ENCODE measurements at places on chromosomes 3 and 15. TPM values are rescaled to one million over a fixed set of nuclear protein-coding genes. Genes with fewer than 3 reads are reported as not detected.

C2CD4B gene
- total RNA-seq, result 0.09 TPM

SKOR1 gene
- total RNA-seq, result 0.18 TPM

ZBBX gene
- total RNA-seq, result not detected

ZNF710 gene
- total RNA-seq, result 27.5 TPM

ECE2 gene
- not detected for total RNA-seq

TTLL13 gene
- total RNA-seq, result 0.34 TPM

VWA5B2 gene
- total RNA-seq, result not detected

DLEC1 gene
- 1.1 TPM for total RNA-seq

HTR3E gene
- total RNA-seq, result not detected

SH2D7 gene
- total RNA-seq, result 0.11 TPM

LNP1 gene
- 1.8 TPM for total RNA-seq
